ENCODE measurements at places on chromosomes 4 and X.

- no peak for DNase-seq
- no peaks in the 10 kb centered on the region for H3K4me1 ChIP-seq
- no peaks in the 10 kb centered on the region for H3K27me3 ChIP-seq
- no peak overlapping the region for H3K4me3 ChIP-seq
- no peaks in the 10 kb centered on the region for H3K36me3 ChIP-seq
- no peak overlapping the region for H3K27ac ChIP-seq
These were observed 131.8 kb upstream of the LIMCH1 start for GRCh38 chr4:41406113-41406516.

GRCh38 chr4:102734116-102734515 lies 26.7 kb downstream of the MANBA start:
- H3K27ac ChIP-seq, result no peak overlapping the region
- H3K36me3 ChIP-seq, result no peaks in the 10 kb centered on the region
- no peak overlapping the region for H3K4me3 ChIP-seq
- no peak for DNase-seq
- H3K4me1 ChIP-seq, result no peaks in the 10 kb centered on the region

DNA sequence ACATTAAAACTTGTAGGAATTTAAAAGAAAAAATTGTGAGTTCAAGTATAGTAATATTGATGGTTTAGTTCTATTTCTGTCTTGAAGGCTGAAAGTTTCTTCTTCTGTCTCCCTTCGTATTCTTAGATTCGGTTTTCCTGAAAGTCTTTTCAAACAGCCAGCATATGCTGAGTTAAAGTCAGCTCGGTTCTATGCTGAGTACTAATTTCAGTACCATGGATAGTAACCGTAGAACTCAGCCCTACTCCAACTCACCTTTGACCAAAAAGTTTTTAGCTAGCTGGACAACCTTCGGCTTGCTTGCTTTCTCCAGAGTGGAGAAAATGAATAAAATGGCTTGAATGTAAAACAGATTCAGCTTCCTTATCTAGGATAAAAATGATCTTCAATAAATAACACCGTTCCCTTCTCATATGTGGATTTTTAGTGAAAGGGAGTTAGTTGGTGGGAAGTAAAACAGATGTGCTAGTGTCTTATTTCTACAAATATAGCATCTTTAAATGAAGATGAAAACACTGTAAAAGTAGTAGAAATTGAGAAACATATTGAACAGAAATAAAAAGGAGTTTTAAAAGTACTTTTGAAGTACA lies 5.2 kb downstream of the POU4F2 start:
- peaks cover 15% of the 10 kb centered on the region for H3K27me3 ChIP-seq
- H3K4me1 ChIP-seq, result peaks cover 5% of the 10 kb centered on the region
- no peak overlapping the region for H3K27ac ChIP-seq
- no peaks in the 10 kb centered on the region for H3K36me3 ChIP-seq

DNA sequence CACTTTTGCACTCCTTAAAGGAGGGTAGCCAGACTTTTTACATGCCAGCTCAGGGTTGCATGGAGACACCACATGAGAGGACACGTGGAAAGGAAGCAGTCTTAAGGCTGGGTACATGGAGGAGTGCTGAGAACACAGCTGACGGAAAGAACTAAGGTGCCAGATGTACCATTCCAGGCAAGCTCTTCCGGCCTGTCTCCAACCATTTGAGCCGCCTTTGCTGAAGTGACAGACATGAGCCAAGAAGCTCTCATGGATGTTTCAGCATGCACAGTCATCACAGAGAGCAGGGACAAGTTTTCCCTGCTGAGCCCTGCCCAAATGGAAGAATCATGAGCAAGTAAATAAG lies 83.4 kb upstream of the BMP2K start:
- H3K4me3 ChIP-seq, result no peak overlapping the region
- H3K27me3 ChIP-seq, result no peaks in the 10 kb centered on the region
- H3K27ac ChIP-seq, result no peak overlapping the region
- H3K36me3 ChIP-seq, result no peaks in the 10 kb centered on the region

DNA sequence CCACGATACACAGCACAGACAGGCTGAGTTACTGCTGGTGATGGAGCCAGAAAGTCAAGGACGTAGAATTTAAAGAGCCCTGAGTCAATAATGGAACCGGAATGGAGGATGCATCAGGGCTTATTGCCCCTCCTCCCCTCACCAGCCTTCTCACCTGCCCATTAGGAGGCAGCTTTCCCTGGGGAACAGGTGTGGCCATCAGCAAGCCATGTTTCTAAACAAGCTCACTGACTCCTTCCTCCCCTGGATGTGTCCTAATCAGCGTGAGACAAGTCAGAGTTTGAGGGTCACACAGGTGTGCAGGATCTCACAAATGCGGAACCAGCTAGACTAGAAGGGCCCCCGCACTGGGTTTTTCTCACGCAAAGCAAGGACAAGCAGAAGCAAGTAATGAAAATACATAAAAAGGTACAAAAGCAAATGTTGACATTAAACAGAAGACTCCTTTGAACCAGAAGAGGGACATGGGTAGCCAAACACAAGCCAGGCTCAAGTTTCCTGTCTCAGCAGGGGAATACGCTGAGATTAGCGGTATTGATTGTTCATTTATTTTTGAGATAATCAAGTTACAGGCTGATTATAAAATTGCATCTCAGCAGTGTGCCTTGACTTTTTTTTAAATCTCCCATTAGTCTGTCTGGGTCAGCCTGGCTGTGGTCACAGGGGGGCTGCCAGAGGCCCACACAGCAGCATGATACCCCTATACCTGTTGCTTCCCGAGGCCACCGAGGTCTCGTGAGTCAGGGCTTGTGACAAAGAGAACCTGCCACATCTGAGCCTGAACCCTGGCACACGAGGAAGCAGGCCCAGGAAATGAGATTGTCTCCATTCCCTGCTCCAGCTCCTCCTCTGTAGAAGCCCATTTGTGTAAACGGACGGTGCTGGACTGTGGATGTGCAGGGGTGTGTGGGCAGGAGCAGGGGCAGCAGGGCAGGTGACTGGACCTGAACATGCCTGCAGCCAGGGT lies 37.4 kb downstream of the CCKAR start:
- no peak overlapping the region for H3K4me3 ChIP-seq
- no peak overlapping the region for H3K27ac ChIP-seq
- no peaks in the 10 kb centered on the region for H3K4me1 ChIP-seq
- H3K27me3 ChIP-seq, result no peaks in the 10 kb centered on the region
- DNase-seq, result peak; percentile 34

DNA sequence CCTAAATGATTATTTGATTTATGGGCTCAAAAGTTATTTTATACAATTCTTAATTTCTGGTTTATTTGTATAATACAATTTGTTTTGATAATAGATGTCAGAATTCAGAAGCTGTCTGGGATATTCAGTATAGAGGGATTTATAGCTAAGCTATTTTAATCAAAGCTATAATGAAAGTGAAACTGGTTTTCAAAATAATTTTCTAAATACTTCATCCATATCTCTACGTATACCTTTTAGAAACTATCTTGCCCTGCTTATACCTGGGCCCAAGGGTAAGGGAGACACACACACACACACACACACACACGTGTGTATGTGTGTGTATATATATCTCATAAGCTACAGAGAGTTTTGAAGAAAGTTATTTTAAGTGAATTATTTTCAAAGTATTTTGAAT lies 2.9 kb downstream of the TMEM131L start:
- H3K36me3 ChIP-seq, result no peaks in the 10 kb centered on the region
- DNase-seq, result no peak
- no peaks in the 10 kb centered on the region for H3K27me3 ChIP-seq
- H3K4me1 ChIP-seq, result peaks cover 54% of the 10 kb centered on the region
- H3K4me3 ChIP-seq, result peak overlapping the region; percentile 86

DNA sequence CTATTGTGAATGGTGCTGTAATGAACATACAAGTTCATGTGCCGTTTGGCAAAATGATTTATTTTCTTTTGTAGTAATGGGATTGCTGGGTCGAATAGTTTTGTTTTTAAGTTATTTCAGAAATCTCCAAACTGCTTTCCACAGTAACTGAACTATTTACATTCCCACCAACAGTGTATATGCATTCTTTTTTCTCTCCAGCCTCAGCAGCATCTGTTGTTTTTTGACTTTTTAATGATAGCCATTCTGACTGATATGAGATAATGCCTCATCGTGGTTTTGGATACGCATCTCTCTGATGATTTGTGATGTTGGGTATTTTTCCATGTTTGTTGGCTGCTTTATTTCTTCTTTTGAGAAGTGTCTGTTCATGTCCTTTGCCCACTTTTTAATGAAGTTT lies 246.3 kb upstream of the ADGRL3 start:
- DNase-seq, result no peak
- no peaks in the 10 kb centered on the region for H3K27me3 ChIP-seq
- H3K27ac ChIP-seq, result no peak overlapping the region
- H3K4me3 ChIP-seq, result no peak overlapping the region

DNA sequence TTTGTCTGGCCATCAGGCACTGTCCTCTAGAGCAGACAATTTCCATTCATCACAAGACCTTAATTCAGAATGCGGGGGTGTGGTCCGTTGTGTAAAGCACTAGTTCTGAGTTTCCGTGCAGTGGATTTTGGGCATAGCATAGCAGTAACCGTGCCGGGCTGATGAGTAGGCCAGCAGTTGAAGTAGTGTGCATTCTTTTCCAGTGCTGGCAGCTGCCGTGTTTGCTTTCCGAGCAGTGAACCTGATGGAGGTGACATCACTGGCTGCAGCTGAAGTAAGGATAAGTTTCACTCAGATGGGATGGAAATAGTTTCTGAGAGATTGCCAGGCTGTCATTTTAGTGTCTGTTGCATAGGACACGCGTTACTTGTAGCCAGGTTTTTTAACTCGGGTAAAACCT lies 107.0 kb upstream of the STIM2 start:
- H3K27me3 ChIP-seq, result no peaks in the 10 kb centered on the region
- H3K4me3 ChIP-seq, result no peak overlapping the region
- no peaks in the 10 kb centered on the region for H3K36me3 ChIP-seq
- no peak for DNase-seq
- H3K27ac ChIP-seq, result no peak overlapping the region
- H3K4me1 ChIP-seq, result no peaks in the 10 kb centered on the region

- no peak overlapping the region for H3K27ac ChIP-seq
- H3K4me3 ChIP-seq, result no peak overlapping the region
- H3K27me3 ChIP-seq, result no peaks in the 10 kb centered on the region
- no peak for DNase-seq
These were observed 130.3 kb downstream of the DIPK2B start for GRCh38 chrX:45070116-45071007.

GRCh38 chr4:186307497-186307896 lies 41.5 kb downstream of the F11 start:
- H3K27ac ChIP-seq, result no peak overlapping the region
- DNase-seq, result no peak
- H3K27me3 ChIP-seq, result no peaks in the 10 kb centered on the region
- H3K4me1 ChIP-seq, result no peaks in the 10 kb centered on the region

DNA sequence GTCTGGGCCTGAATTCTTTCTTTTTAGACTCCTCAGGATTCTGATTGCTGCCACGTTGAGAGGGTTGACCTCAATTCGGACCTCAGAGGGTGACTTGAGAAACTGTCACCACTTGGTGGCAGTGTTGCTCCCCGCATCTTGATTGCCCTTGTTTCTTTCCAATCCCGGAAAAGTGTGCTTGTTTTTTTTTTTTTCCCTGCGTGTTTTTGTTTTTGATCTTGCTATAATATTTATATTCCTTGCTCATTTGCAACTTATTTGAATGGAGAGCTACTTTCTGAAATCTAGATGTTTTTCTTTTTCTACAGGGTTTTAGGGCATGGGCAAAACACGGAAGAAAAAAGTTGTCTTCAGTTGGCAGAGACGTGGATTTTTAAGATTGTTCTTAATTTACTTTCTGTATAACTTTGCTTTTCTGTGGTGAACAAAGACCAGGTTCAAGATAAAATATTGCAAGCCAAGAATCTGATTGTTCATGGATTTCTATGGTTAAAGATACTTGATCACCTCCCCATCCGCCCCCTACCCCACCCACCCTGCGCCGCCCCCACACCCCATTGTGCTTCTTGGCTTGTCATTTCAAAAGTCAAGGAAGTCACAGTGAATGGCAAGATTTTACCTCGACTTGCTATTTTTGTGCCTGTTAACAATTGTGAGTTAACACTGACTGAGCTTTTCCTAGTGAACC lies 102.0 kb downstream of the PTTG2 start:
- no peaks in the 10 kb centered on the region for H3K27me3 ChIP-seq
- no peaks in the 10 kb centered on the region for H3K36me3 ChIP-seq
- H3K4me1 ChIP-seq, result peaks cover 6% of the 10 kb centered on the region
- H3K4me3 ChIP-seq, result no peak overlapping the region
- peak overlapping the region; percentile 3 for H3K27ac ChIP-seq
- DNase-seq, result no peak

- no peaks in the 10 kb centered on the region for H3K4me1 ChIP-seq
- H3K27me3 ChIP-seq, result no peaks in the 10 kb centered on the region
- no peak overlapping the region for H3K4me3 ChIP-seq
- no peak overlapping the region for H3K27ac ChIP-seq
- no peaks in the 10 kb centered on the region for H3K36me3 ChIP-seq
These were observed 146.4 kb upstream of the DCAF8L1 start for GRCh38 chrX:28127662-28128061.

DNA sequence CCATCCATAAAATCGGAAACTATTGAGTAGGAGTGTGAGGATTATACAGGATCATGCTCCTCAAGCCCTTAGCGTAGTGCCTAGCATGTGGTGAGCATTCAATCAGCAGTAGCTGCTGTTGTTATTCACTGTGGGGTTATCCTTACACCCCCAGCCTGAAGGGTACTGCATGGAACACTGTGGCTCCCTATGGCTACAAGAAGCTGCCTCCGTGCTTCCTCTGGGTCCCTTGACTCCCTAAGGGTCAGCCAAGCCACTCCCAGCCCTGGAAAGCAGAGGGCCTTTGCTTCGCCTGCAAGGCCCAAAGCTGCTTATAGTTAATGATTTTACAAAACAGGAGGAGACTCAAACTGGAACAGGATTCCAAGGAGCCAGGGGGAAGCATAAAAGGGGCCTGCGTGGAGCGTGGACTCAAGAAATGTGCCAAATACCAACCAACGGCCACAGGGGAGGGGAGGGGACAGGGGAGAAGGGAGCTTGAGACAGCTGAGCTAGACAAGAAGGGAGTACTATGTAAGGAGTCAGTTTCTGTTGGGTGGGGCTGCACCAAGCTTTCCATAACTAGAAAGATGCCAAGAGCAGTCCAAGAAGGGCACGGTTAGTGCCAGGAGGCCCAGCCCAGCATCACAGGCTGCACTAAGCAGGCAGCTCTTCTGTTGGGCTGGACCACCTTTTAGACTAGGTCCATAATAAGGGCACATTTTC lies 15.9 kb downstream of the SEPTIN6 start:
- H3K27ac ChIP-seq, result peak overlapping the region; percentile 33
- DNase-seq, result no peak
- no peaks in the 10 kb centered on the region for H3K27me3 ChIP-seq
- H3K4me3 ChIP-seq, result no peak overlapping the region
- no peaks in the 10 kb centered on the region for H3K36me3 ChIP-seq

Measured in vagina (tissue), 2 donors.